ENCODE measurements at places on chromosomes 13 and 19.

- DNase-seq, result peak; percentile 35
These were observed 14.0 kb upstream of the URI1 start for GRCh38 chr19:29927944-29928625.

- no peak for DNase-seq
These were observed 4.4 kb downstream of the GAS6 start for GRCh38 chr13:113859311-113860050.

DNA sequence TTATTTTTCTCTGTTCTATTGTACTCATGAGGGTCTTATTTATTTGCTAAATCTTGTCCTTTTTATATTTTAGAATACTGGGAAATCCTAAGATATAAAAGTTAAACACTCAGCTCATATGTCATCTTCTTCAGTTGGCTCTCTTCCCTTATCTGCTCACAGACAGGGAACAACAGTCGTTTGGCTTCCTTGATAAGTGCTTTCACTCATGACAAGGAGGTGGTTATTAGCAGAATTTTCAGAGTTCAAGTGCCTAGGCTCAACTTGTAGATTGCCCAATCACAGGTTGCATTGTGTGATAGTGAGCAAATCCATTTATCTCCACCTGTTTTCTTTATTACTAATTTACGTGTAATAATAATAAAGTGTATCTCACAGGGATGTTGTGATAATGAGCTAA, 620.3 kb upstream of the PCDH20 start:
- DNase-seq, result no peak

GRCh38 chr13:80359414-80359777, 18.5 kb upstream of the SPRY2 start:
- DNase-seq, result no peak

DNA sequence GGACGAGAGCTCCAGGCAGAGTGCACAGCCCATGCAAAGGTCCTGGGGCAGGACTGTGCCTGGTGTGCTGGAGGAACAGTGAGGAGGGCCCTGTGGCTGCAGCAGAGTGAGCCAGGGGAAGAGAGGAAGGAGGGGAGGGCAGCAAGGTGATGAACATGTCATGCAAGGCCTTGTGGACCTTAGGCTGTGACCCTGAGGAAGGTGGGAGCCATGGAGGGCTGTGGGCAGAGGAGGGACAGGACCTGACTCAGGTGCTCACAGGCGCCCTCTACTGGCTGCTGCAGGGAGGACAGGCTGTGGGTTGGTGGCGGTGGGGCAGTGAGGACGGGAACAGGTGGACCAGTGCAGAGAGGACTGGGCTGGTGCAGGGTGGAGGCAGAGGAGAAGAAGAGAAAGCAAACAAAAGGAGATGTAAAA, 170.3 kb downstream of the PTPRS start:
- DNase-seq, result no peak

GRCh38 chr13:112761701-112762689, 72.2 kb downstream of the ATP11A start:
- DNase-seq, result no peak

- DNase-seq, result no peak
These were observed 48.5 kb downstream of the TDRD12 start for GRCh38 chr19:32767951-32768679.

DNA sequence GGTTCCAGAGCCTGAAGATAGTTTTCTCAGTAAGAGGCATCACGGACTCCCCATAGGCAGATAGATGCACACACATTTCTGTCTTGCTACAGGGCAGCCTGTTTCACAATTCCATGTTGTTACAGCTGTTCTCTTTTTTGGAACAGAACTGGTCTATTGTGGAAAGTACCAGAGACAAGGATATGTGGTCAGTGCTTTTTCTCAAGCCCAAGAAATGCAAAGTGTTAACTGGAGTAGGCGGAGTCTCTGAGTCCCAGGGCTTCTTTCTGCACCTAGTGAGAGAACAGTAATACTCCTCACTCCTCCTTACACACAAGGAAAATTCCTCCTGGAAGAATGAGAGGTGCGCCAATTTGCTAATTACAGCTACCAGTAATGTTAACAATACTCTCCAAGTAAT, 141.6 kb upstream of the ARGLU1 start:
- DNase-seq, result no peak

DNA sequence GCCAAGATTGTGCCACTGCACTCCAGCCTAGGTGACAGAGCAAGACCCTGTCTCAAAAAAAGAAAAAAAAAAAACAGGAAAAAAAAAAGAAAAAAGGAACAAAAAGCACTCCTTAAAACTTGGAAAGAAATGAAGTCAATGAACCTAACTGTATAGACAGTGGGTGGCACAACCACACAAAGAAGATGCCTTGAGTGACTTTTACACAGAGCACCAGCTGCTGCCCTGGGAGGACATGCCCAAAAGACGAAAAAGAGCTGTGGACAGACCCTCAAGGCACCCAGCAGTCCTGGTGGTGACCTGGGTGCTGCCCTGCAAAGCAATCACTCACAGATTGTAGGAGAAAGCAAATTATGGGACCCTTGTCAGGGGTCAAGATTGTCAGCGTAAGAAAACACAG, 5.9 kb upstream of the LAMP1 start:
- no peak for DNase-seq

GRCh38 chr19:32287811-32288227, 57.6 kb upstream of the ZNF507 start:
- no peak for DNase-seq

GRCh38 chr19:17346109-17346671, 8.8 kb downstream of the GTPBP3 start:
- peak; percentile 87 for DNase-seq

DNA sequence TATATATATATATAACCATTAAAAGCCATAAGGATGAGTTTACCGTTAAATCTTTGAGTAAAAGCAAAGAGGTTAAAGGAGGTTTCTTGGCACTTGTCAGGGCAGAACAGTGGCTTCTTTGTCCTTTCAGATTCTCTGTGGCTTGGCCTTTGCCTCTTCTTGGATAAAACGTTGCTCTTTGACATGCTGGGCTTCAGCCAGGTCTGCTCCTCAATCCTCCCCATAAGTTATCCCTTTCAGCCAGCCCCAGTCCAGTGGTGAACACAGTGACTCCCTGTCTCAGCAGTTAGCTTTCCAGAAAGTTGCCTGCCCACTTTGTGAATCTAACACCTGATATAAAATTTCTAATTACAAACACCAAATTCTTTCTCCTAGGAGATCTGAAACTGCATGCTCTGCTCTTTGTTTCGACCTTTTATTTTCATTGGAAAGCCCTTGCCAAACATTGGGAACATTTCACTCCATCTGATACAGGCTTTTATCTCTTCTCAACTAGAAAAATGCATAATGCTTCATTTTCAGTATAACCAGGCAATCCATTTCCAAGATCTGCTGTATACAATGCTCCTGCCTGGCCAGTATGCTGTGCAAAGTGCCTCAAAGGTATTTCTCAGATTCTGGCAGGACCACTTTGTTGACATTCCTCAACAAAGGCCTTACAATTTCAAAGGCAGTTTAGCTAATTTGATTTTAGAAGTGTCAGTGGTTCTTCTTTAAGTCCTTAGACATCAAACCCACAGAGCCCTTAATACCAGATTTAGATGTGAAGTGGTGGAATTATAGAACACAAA, 16.2 kb upstream of the MED4 start:
- DNase-seq, result no peak

GRCh38 chr19:53809518-53810186, 14.5 kb downstream of the NLRP12 start:
- no peak for DNase-seq

DNA sequence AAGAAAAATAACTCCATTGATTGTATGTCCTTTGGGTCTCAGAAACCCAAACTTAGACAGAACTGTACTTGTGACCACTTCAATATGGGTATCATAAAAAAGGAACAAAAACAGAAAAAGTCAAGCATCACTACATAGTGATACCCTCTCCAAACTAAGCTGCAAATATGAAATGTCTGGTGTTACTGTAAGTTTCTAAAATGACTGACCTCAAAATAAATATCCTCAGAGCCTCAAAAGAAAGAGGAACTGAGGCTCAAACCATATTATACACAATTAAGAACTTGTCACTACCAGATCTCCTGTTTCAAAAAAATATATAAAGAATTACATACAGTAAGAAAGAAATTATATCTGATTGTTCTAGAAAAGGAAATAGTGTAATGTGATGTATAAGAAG, 787.9 kb upstream of the KLHL1 start:
- no peak for DNase-seq

- DNase-seq, result peak; percentile 57
These were observed 511 bp downstream of the GARRE1 start for GRCh38 chr19:34254698-34255432.

- DNase-seq, result no peak
These were observed 6.5 kb upstream of the ERVV-1 start for GRCh38 chr19:53007200-53007599.

DNA sequence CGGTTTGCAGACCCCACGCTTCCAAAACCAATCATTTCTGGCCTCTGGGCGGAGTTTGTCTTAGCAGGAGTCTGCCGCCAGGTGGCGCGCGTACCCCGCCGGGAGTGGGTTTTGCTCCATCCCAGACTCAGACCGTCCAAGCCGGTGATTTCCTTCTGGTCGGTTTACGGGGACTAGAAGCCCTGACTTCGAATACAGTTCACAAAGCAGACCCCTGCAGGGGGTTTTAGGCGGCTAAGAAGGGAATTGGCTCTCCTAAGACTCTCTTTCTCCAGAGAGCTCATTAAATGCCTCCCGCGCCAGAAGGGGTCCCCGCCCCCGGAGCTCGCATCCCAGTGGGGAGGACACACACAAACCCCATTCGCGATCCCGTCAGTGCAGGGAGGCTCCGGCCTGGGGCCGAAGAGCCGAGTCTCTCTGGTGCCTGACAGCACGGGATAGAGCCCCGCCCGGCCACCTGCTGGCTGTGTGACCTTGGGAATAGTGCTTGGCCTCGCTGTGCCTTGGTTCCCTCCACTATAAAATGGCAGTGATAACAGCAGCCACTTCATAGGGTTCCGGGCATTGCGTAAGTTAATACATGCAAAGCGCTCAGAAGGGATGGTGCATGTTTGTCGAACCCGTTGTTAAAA, 8.6 kb upstream of the NUP62 start:
- peak; percentile 62 for DNase-seq

GRCh38 chr19:5424192-5424973, 30.8 kb upstream of the ZNRF4 start:
- no peak for DNase-seq

DNA sequence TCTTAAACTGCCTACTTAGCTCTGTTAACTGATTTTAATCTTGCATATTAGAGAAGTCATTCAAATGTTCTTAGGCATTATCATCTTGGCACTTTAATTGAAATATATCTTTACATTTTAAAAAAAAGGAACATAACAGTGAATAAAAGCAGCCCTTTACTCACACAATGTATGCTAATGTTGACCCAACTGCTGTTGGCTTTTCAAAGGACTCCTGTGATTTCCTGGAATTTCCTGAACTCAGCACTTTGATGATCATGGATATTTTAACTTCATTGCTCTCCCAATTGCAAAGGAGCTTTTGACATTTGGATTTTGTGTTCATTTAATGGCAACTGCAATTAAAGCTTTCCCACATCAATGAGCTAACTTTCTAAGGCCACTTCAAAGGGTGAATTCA, 1230.3 kb downstream of the DIAPH3 start:
- no peak for DNase-seq

- DNase-seq, result no peak
These were observed 190.0 kb upstream of the GPR12 start for GRCh38 chr13:26950546-26950945.

DNA sequence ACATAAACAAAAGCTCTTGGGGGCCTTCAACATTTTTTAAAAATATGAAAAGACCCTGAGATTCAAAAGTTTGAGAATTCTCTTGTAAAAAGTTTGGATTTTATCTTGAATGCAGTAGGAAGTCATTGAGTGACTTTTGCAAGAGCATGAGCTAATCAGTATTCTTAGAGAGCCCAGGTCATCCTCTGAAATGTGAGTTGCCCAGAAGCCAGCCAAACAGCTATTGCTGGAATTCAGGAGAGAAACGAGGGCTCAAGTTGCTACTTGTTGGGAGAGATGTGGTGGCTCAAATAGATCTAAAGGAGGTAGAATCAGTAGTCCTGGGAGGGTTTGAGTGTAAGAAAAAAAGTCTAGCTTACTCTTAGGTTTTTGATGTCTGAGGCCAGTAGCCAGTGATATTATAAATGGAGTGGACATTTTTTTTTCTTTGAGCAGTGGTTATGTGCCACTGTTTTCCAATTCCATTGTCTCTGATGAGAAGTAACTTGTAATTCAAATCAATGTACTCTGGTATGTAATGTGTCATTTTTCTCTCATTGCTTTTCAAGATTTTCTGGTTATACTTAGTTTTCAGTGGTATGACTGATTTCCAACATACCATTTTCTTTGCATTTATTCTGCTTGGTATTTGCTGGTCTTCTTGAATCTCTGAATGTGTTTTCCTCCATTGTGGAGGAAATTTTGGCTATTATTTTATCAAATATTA, 30.7 kb downstream of the LMO7 start:
- DNase-seq, result no peak

- no peak for DNase-seq
These were observed 13.6 kb upstream of the EPSTI1 start for GRCh38 chr13:43005460-43006236.

DNA sequence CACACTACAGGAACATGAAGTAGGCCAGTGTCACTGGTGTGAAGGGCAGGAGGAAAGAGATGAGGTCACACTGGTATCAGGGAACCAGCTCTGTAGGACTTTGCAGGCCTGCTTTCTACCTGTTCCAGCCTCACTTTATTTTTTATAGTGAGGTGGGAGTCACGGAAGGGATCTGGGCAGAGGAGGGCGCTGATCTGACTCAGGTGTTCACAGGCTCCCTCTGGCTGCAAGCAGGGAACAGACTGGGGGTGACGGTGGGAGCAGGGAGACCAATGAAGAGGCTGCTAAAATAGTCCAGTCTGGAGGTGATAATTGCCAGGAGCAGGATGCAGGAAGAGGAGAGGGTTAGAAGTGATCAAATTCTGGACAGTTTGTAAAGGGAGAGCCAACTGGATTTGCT, 2.8 kb downstream of the THAP8 start:
- DNase-seq, result no peak

GRCh38 chr19:14441041-14441938, 8.2 kb downstream of the PKN1 start:
- no peak for DNase-seq

GRCh38 chr13:94495806-94496205, 16.3 kb upstream of the DCT start:
- DNase-seq, result no peak

GRCh38 chr19:35318679-35319448, 10.1 kb upstream of the CD22 start:
- no peak for DNase-seq

- no peak for DNase-seq
These were observed 67.8 kb upstream of the ARHGEF7 start for GRCh38 chr13:111047326-111047725.

DNA sequence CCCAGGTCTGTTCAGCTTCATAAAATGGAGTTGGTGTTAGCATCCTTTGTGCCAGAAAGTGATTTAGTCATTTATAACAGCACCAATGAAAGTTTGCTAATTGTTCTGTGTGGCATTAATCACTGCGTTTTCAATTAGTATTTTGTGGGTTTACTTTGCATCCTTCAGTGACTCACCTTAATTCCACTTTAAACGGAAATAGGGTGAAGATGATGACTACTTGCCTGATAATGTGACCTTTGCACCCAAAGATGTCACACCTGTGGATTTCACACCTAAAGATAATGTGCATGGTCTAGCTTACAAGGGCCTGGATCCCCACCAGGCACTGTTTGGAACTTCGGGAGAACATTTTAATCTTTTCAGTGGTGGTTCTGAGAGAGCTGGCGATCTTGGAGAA, 15.0 kb downstream of the GPATCH1 start:
- no peak for DNase-seq
